ENCODE measurements at places on chromosomes 7 and 10.

DNA sequence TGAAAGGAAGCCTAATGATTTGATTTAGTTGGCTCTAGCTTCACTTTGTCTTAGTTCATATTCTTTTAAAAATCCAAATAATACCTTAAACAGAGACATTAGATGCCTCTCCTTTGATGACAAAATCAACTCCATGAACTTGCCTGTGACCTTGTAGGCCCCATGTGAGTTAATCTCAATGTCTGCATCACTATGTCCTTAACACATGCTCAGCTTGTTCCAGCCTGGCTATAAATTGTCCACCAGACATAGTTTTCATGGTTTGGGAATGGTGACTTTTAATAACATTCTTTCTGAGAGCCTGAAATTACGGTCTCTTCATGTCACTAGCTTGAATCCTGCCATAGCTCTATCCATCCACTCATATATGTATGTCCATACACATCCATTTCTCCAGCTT, 656.3 kb upstream of the IGFBP3 start:
- no peak for DNase-seq

DNA sequence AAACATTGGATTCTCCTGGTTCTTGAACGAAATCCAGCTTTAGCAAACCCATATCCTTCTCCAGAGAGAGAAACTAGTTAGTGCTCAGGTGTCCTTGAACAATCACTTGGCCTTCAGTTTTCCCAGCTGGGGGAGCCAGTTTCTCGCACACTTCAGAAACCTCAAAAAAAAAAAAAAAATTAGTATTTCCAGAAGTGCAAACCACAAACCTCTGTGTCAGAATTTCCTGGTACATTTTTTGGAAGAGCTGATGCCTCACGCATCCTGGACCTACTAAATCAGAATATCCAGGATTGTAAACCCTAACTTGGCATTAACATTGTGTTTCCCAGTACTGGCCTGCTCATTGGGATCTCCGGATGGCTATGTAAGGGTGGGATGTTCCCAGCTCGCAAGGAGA, 143.4 kb upstream of the EGR2 start:
- no peak for DNase-seq

GRCh38 chr10:21493784-21494183, 31.7 kb downstream of the SKIDA1 start:
- DNase-seq, result no peak

DNA sequence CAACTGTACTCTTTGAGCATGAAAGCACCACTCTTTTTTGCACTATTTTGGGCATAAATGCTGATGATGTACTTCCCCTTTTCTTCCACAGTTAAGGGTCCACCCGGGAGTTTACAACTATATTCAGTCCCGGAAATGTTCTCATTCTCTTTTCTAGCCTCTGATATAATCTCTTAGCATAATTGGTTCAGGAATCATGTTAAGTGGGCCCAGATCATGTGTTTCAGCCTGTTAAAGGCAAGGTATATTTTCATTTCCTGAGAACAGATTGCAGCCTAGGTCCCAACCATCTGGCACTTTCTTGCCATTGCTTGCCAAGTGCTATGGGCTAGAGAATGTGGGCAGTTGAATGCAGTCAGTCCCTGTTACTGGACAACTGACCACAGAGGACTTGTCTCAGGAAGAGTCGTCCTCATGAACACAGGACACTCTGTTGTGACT, 111.4 kb upstream of the GLCCI1 start:
- no peak for DNase-seq

- DNase-seq, result no peak
Measured at GRCh38 chr10:73840403-73841060, 29.1 kb upstream of the NDST2 start.

- DNase-seq, result peak; percentile 43
Measured at GRCh38 chr7:122132341-122132740, 11.7 kb downstream of the AASS start.

- DNase-seq, result no peak
Measured at GRCh38 chr10:124728071-124728829, 15.9 kb downstream of the FAM53B start.

GRCh38 chr7:6447581-6448199, at the start of gene DAGLB:
TSS of gene DAGLB (minus strand) at chr7:6447954. CDS start at chr7:6447842, 112 bp downstream.
- DNase-seq, result peak; percentile 89

DNA sequence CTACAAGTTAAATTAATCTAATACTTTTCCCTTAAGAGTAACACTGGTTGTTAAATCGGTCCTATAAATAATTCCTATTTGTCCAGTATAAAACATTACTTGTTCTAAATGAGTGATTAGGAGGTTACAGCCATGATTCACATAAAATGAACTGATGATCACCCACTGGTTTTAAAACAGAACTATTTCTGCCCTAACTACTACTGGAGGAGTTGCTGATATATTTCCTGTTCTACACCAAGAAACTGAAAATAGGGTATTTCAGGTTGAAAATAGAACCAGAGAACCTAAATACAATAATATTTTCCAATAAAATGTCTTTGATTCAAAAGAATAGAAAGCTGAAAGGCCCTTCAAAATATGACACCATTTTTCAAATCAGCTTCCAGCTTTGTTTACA, 30.9 kb downstream of the DNAJC1 start:
- DNase-seq, result no peak

- no peak for DNase-seq
Measured at GRCh38 chr10:66586073-66586472, 339.8 kb upstream of the LRRTM3 start.

GRCh38 chr7:132066761-132067171, 509.5 kb downstream of the PLXNA4 start:
- peak; percentile 69 for DNase-seq

- peak; percentile 71 for DNase-seq
Measured at GRCh38 chr7:124718032-124718766, 47.4 kb downstream of the GPR37 start.

DNA sequence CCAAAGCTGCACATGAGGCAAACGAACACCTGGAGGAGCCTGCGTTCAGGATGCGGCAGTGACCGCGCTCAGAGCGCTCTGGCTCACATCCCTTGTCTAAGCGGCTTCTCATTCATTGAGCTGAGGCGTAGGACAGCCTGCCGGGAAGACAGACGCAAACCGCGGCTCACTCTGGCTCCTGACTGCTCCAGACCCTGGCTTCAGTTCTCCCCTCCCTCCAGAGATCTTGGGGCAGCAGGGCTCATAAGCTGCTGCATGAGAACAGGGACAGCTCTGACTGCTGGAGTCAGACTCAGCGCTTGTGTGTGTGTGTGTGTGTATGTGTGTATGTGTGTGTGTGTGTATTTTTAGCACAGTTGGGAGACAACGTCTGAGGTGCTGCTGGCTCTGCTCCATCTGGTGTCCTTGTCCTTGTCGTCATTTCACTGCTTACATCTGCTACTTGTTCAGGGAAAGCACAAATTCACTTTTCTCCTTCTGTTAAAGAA, 15.8 kb upstream of the LYZL2 start:
- no peak for DNase-seq

GRCh38 chr7:159093351-159093971, 51.2 kb downstream of the VIPR2 start:
- no peak for DNase-seq

- no peak for DNase-seq
Measured at GRCh38 chr10:62852961-62853702, 37.0 kb upstream of the EGR2 start.
